ENCODE measurements at places on chromosomes 3 and 15.

DNA sequence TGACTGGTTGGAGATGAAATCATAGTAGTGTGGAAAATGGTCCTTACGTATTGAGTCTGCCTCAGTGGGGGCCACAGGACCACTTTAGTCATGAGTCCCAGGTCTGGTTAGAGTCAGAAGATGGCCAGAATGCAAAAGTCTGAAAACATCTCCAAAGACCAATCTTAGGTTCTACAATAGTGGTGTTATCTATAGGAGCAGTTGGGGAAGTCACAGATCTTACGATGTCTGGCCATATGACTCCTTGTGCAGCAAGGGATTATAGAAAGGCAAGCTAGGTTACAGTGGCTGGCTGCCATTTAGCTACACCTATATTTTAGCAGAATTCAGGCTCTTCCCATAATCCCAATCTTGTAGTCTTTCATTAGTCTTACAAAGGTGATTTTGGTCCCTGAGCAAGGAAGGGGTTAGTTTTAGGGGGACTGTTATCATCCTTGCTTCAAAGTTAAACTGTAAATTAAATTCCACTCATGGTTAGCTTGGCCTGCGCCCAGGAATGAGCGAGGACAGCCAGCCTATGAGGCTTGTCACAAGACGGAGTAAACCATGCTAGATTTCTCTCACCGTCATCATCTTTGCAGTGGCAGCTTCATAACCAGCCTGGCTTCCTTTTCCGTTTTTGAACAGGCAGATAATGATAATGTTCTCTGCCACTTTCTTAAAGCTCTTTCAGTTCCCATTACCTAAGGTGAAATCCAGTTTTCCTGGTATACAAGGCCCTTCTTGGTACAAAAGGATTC is 134.1 kb downstream of the VPS8 start:
- DNase-seq, result no peak

GRCh38 chr3:112390783-112391641 is 58.1 kb downstream of the CD200 start:
- no peak for DNase-seq

GRCh38 chr15:95127356-95127755 is 896.0 kb downstream of the MCTP2 start:
- no peak for DNase-seq

GRCh38 chr3:120396469-120396868 is 47.3 kb upstream of the LRRC58 start:
- no peak for DNase-seq

DNA sequence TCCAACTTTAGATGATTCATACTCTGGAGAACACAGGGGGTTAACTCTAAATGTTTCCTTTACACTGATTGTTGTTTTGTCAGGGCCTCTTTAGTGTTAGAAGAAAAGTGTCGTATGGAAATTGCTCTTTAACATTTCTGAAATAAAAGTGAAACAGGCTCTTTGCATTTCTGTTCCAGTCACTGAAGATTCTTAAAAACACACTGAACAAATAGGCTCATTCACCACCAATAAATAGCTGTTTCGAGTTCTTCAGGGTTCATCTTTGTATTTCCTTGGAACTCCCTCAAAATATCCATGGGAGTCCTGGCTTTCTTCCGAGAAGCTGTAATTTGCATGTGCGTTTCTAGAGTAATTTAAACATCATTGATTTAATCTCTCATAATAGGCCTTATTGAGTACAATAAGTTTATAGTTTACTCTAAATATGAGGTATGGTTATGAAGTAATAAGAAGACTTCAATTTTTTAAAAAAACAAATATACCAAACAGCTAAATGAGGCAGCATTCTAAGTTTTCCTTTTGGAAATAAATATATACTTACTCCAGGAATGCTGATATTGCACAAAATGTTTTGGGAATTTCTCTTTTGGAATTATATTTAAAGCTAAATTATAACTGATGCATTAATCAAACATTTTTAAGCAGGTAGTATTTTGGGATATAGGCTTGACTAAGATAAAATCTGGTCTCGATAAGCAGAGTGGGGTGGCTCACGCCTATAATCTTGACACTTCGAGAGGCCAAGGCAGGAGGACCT is 327.4 kb downstream of the EPHA3 start:
- DNase-seq, result no peak

DNA sequence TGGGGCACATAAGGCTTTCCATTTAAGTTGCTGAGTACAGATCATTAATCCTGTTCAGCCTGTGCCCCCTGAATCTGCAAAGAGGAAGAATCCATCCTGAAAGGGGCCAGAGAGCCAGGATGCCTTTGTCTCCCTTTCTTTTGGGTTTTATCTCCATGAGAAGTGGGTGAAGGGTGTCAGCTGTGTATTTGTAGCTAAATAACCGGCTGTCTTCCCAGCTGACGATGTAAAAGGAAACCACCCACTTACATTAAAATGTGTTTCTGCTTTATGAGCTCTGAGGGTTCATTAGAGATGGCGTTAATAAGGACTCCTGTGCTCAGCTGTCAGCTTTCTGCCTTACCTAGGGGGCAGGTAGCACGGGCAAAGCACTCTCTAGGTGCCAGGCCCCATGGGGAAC is 83.4 kb downstream of the SLCO3A1 start:
- no peak for DNase-seq

DNA sequence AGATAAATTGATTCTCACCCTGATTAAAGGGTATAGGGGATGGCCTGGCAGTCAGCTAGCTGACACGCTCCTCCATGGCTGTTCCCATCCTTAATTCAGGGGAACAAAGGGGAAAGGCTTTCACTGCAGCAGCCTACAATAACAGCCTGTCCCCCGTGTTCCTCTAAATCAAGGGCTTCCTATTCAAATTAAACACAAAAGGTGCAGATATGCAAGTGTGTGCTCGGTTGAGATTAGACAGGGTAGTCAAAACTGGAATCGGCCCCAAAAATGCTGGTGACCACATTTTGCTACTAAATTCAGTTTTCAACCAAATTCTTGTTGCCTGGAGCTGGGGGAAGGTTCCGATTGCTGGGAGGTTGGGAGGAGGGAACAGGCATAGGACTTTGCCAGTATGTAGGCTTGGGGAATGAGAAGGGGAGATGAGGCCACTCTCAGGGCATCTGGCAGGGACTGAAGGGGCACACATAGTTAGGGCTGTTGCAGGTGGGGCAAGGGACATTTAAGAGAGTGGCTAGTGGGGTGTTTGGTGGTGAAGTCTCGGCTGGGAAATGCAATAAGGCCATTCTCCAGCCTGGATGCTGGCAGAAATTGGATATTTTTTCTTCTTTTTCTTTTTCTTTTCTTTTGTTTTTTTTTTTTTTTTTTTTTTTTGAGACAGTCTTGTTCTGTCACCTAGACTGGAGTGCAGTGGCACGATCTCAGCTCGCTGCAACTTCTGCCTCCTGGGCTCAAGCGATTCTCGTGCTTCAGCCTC is 32.9 kb upstream of the CTSH start:
- no peak for DNase-seq

- no peak for DNase-seq
Observed at GRCh38 chr3:172709774-172710663, 848 bp downstream of the NCEH1 start.

DNA sequence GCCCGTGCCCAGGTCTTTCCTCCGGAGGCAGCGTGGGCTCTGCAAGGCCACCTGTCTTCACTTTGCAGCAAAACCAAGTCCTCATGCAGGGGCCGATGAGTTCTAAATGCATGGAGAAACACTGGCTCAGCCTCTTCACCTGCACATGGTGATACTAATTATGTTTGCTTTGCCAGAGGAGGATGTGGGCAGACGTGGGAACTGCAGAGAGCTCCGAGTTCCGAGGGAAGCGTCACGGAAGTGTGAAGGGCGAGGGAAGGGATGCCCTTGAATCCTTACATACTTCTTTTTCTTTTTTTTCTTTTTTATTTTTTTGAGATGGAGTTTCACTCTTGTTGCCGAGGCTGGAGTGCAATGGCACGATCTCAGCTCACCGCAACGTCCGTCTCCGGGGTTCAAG is 74.8 kb downstream of the GABRG3 start:
- no peak for DNase-seq

GRCh38 chr15:38818157-38818790 is 253.7 kb upstream of the RASGRP1 start:
- no peak for DNase-seq

DNA sequence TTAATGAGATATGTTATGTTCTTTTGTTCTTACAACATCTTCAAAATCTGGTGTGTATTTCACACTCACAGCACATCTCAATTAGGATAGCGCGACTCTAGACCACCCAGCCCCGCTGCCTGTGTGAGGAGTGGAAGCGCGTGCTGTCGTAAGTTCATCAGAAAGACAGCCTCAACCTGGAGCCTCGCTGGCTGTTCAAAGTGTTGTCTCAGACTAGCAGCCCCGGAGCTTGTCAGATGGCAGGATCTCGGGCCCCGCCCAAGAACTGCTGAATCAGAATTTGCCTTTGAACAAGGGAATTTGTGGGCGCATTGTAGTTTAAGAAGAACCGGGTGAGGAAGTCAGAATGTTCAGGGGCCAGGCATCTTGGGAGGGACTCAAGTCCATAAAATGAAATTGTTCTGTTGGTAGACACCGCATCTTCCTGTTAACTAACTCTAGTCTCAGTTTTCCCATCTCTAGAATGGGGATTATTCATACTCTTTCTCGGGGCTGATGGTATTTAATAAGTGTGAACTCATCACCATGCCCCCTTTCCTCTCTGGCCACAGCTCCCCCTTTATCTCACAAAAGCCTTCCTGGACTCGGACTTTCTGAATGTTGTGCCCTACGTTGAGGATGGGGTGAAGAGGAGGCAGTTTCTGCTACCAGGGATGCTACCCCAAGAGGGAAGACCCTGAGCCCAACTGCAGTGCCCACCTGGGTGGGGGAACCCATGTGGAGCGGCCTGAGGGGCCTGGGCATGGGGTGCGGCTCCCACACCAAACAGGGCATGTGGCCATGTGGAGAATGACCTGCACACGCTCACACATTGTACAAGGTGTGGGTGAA is 40.4 kb downstream of the BHLHE40 start:
- no peak for DNase-seq

- DNase-seq, result no peak
Observed at GRCh38 chr15:70998319-70998718, 105.7 kb downstream of the LRRC49 start.

GRCh38 chr15:41727143-41727542 is 47.1 kb upstream of the MAPKBP1 start:
- no peak for DNase-seq

- DNase-seq, result no peak
Observed at GRCh38 chr3:193872265-193872753, 263.6 kb upstream of the HES1 start.

DNA sequence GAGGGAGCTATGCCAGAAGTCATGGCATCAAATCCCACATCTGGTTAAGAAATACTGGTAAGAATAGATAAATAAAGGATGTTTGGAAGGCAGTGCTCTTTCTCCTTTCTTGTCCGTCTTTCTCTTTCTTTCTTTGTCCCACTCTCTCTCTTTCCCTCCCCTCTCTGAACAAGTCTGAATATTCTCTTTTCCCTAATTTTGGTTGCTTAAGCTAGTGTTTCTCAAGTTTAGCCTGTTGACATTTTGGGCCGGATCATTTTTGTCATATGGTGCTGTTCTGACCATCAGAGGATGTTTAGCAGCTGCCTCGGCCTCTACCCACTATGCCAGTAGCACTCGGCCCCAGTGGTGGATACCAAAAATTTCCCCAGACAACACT is 405.3 kb upstream of the C2CD4B start:
- no peak for DNase-seq

DNA sequence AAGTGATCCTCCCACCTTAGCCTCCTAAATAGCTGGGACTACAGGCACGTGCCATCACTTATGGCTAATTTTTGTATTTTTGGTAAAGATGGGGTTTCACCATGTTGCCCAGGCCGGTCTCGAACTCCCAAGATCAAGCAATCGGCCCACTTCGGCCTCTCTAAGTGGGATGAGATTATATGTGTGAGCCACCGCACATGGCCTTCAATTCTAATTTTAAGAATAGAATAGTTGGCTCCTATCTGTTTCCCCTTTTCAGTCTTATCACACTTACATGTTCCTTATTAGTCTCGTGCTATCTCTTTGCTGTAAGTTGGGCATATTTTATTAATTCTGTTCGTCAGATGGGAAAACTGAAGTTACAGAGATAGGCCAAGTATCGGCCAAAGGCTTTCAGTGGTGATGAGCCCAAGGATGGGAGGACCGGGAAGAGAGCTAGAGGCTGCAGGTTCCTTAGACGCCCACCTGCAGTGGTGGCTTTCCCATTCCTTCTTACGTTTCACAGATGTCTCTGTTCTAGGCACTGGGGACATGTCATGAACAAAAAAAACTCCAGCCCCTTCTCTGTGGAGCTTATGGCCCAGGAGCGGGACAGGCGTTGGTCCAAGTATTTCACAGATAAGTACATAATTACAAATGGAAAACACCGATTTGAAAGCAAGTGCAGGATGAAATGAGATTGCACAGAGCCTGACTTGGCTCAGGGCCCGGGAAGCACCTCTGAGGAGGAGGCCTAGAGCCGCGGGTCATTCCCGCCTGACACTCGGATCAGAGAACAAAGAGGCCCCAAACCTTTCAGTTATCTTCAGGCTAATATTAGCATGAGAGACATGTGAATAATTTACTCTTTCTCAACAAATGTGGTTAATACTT is 91.1 kb upstream of the KLF13 start:
- DNase-seq, result no peak

DNA sequence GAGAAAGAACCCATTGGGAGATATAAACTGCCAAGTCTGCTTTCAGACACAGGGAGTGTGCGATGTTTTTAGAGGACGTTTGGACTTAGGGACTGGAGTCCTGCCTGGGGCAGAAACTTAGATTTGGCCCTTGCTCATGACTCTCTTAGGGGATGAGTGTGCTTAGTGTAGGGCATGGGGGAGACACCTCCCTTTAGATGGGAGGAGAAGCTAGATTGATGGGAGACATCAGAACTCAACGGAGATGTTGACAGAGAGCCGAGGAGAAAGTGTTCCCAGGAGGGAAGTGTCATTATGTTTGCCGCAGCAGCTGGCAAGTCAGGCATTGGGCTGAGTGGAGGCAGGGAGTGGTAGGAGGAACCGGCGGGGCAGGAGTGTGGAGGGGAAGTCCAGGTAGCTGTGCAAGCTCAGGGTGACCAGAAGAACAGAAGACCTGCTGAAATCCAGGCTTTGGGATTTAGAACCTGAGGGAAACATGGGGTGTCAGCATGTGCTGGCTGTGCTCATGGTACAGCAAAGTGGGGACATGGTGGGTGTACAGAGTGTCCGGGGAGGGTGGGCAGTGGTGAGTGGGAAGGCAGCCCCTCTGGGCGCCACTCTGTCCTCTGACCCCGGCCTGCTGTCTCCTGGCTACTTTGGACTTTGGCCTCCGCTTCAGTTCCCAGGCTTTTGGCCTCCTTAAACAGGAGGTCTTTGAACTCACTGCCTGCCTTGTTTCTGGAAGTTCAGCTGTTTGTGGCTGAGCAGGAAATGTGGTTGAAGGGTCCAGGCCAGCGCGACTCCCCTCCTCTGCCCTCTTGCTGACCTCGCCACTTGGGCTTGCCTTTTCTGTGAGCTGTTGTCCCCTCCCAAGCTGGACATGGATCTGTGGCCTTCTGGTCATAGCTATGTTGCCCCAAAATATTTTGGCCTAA is 324.0 kb upstream of the LRRFIP2 start:
- DNase-seq, result no peak

All from suprapubic skin (tissue), 4 donors.